ENCODE measurements at places on chromosomes 12 and 14.

DNA sequence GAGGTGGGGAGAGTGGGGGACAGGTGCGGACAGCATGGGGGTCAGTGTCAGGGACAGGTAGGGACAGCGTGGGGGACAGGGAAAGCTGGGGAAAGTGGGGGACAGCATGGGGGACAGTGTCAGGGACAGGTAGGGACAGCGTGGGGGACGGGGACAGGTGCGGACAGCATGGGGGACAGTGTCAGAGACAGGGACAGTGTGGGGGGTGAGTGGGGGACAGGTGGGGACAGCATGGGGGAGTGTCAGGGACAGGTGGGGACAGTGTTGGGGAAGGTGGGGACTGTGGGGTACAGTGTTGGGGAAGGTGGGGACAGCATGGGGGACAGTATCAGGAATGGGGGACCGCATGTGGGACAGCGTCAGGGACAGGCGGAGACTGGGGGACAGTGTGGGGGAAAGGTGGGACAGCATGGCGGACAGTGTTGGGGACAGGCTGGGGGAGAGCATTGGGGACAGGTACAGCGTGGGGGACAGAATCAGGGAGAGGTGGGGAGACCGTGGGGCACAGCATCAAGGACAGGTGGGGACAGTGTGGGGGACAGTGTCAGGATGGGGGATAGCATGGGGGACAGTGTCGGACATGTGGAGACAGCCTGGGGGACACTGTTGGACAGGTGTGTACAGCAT lies 96.1 kb downstream of the TMEM121 start:
- DNase-seq = no peak

DNA sequence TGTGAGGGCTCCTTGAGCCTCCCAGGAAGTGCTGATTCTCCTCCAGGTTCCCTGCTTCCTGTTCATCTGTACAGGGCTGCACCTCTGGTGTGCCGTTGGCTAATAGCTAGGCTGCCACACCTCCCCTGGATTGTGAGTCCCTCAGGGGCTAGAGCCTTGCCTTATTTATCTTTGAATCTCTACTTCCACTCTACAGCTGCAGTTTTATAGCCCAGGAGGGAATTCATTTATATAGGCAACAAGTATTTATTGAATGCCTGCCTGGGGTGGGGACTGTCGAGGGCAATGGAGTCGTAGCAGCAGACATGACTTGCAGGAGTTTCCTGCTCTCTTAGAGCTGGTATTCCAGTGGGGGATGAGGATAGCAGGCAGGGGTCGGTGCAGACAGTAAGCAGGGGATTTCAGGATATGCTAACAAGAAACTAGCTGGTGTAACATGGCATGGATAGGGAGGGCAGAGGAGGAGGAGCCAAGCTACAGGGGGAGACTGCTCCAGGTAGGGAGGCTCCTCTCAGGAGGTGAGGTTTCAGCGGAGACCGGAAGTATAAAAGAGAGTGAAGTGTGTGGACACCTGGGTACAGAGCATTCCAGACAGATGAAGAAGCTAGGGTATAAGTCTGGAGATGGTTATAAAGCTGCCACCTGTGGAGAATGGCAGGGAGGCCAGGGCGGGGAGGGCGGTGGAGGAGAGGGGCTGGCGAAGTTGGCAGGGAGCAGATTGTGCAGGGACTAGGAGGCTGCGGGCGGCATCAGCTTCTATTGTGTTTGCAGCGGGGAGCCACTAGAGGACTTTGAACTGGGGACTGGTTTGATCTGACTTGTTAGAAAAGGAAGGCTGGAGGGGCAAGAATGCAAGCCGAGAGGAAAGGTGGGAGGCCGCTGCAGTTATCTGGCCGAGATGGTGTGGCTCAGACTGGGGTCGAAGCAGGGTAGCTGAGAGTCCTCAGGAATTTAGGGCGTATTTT lies 17.2 kb downstream of the USP30 start:
- peak; percentile 87 for DNase-seq

GRCh38 chr14:58787592-58787991 lies 149.8 kb downstream of the DACT1 start:
- DNase-seq = no peak

DNA sequence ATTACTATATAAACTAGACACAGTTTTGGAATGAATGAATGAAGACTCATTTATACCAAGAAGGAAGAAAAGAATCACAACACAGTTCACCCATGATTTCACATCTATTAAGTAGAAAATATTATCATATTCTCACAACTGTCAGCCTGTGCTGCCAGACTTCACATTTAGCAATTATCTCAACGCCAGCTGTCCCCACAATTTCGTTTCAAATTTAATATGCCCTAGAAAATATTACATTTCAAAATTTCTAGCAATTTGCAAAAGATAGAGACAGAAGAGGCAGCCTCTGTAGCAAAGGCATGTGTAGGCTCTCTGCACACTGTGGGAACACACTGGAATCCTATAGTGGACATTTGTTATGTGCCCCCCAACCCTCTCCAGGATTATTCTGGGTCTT lies 83.6 kb downstream of the ANKS1B start:
- DNase-seq = no peak

GRCh38 chr12:55935738-55936151 lies 4.8 kb downstream of the DGKA start:
- no peak for DNase-seq

DNA sequence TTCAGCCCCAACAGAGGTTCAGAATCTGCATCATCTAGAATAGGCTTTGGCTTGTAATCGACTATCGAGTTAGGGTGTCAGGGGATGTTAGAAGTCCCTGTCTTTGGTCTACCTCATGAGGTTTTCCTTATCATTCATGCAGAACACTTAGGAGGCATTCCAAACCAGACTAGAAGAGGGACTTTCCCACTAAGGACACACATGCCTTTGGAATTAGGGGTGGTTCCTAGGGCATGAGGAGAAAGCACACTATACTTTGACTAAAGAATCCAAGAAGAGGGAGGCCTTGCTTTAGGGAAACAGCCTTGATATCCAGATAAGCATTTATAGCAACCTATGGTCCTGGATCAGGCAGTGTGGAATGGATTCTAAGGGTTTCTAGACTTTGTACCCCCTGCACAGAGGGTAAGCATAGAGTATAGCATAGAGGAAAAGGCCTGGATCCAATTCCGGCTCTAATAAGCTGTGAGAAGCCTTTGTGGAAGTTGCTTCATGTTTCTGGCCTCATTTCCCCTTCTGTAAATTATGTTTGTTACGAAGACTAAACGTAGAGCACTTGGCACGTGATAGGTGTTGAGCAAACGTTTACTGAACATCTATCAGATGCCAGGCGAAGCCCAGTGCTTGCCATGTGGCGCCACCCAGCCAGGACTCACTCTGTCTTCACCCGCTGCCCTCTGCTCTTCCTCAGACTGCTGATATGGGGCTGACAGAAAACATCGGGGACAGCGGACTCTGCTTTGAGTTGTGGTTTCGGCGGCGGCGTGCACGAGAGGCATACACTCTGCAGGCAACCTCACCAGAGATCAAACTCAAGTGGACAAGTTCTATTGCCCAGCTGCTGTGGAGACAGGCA lies 13.2 kb downstream of the ZNF219 start:
- no peak for DNase-seq

- DNase-seq = no peak
These were observed 446.8 kb downstream of the AEBP2 start for GRCh38 chr12:19886065-19886464.

- DNase-seq = no peak
These were observed 440.1 kb upstream of the FAR2 start for GRCh38 chr12:28708918-28709371.

GRCh38 chr12:76030341-76031080 lies 1.1 kb downstream of the PHLDA1 start:
- peak; percentile 42 for DNase-seq

GRCh38 chr14:102138961-102139285 lies 774 bp upstream of the WDR20 start:
- peak; percentile 37 for DNase-seq

DNA sequence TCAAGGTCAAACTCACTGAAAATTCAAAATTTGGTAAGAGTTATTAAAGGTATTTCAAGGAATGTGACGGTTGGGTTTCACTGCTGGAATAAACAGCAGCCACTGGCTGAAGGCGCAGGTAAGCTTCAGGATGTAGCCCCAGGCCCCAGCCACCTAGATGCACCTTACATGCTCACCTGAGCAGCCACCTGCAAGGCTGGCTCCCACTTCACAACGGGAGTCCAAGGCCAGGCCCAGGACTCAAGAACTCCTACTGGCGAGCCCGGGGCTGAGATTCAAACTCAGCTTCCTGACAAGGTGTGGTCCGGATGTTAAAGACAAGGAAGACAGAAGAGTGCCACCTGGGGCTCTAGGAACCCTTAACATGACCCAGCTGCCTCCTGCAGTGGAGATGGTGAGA lies 78.4 kb downstream of the ITPK1 start:
- DNase-seq = no peak

All from HT-29 (cell line).